ENCODE measurements at places on chromosomes 5 and 9.

- DNase-seq: no peak
Measured at GRCh38 chr5:126814721-126815404, 37.9 kb downstream of the LMNB1 start.

- DNase-seq: no peak
Measured at GRCh38 chr5:1300581-1301083, 5.8 kb upstream of the TERT start.

DNA sequence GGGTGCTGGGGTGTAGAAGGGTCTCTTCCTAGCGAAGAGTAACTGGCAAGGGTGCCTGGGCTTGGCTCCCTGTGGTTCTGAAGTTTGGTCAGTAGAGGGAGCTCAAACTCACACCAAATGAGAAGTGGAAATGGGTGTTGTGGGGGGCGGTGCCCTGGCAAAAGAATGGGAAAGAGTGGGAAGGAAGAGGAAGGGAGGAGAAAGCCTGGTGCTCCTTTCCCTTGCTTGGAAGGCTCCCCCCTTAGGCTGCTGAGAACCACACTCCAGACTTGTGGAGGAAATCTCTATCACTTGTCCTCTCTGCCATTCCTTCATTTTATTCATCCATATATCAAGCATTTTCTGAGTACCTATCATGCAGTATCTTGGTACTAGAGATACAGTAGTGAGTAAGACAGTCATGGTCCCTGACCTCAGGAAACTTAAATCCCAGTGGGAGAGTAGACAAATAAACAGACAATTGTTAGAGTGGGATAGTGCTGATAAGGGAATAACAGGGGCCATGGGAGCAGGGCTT is 13.0 kb downstream of the SLC4A9 start:
- no peak for DNase-seq

DNA sequence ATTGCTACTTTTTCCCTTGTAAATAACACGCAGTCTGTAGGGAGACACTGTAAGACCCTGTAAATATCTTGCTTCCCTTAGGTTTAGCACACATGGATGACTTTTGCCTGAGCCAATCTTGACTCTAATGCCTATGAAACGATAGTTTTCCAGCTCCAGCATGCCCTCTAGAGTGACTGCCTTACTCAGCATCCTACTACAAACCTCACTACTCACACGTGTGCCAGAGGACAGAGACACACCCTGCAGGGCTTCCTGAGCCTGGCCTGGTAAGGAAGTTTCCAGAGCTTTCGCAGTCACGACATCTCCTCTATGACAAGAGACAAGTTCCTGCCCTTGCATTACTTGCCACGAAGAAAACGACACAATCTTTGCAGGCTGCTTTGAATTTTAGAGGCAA is 138.1 kb downstream of the ATPSCKMT start:
- DNase-seq: no peak

GRCh38 chr5:97576956-97577355 is 393.9 kb upstream of the RIOK2 start:
- no peak for DNase-seq

DNA sequence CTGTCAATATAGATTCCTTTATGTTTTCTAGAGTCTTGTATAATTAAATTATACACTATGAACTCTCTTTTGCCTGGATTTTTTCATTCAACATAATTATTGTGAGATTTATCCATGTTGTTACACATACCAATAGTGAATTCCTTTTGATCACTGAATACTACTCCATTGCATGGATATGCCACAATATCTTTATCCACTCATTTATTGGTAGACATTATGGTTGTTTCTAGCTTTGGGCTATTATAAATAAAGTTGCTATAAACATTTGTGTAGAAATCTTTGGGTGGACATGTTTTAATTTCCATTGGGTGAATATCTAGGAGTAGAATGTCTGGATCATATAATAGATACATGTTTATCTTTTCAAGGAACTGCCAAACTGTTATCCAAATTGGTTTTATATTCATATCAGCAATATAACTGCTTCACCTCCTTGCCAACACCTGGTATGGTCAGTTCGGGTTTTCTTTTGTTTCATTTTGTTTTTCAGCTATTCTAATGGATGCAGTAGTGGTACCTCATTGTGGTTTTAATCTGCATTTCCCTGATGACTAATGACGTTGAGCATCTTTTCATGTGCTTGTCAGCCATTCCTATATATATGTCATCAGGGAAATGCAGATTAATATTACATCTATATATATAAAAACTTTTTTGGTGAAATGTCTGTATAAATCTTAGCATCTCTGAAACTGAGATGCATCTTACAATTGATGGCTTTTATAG is 32.1 kb upstream of the TCF7 start:
- no peak for DNase-seq

- DNase-seq: no peak
Measured at GRCh38 chr5:10695055-10695649, 65.9 kb downstream of the DAP start.

GRCh38 chr5:171162165-171162564 is 146.9 kb upstream of the TLX3 start:
- DNase-seq: no peak

GRCh38 chr5:150618588-150619281 is 21.7 kb upstream of the SYNPO start:
- DNase-seq: no peak

- DNase-seq: no peak
Measured at GRCh38 chr5:6494939-6495338, 46.3 kb downstream of the UBE2QL1 start.

Data from cortex of kidney (tissue), 1 donor.